ENCODE measurements at places on chromosomes 3 and 15.
A peak's percentile ranks its signal among the peaks of the same experiment; 100 is the strongest.

- peak; percentile 35 for DNase-seq
These were observed 785 bp downstream of the MFSD1 start for GRCh38 chr3:158802409-158803268.

GRCh38 chr3:188819939-188820338 lies 351.8 kb upstream of the TPRG1 start:
- DNase-seq: no peak

DNA sequence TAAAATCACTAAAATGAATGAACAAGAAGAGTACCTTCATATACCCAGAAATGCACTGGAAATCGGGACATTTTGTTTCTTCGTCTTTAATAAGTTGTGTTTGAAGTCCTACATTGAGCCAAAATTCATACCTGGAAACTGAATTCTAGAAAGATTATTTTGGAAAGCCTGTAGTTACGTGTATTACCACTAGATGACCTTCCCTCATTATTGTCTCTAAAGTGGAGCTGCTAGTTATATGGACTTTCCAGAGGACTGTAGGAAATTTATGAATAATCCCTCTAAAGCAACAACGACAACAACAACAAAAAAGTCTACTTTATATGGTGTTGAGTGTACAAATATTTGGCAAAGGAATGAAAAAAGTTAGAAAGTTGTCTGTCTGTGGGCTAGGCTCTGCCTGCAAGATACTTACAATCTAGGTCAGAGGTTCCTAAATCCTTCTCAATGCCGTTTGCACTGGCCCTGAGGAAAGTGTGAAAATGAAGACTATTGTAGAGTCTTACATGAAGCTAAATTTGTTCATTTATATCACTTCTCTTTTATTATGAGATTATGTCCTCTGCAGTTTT lies 234.8 kb upstream of the NR2E3 start:
- peak; percentile 10 for DNase-seq

DNA sequence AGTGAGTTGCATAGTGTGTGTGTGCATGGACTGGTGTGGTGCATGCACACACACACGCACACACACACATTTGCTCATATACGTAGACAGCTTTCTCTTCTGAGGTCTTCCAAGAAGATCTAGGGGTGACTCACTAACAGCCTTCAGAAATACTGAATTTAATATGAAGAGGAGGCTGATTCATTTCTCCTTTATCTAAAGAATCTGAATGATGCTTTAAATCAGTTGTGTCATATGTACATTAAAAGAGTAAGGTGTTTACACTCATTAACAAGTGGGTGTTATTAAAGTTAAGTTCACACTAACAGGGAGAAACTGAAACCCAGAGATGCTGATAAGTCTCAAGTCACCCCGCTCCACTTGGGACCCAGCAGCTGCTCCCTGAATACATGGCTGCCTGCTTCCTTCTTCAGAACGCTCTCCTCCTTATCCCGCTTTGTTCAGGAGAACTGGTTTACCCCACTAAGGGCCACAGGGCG lies 22.0 kb downstream of the TMPRSS7 start:
- no peak for DNase-seq

DNA sequence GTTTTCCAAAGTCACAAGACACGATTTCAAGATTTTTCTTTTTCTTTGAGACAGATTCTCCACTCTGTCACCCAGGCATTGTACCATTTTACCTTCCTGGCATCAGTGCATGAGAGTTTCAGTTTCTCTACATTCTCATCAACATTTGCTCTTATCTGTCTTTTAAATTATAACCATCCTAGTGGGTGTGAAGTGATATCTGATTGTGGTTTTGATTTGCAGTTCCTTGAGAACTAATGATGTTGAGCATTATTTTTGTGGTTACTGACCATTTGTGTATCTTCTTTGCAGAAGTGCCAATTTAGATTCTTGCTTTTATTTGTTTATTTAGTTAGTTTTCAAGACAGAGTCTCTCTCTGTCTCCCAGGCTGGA lies 41.2 kb downstream of the ADIPOQ start:
- DNase-seq: no peak

DNA sequence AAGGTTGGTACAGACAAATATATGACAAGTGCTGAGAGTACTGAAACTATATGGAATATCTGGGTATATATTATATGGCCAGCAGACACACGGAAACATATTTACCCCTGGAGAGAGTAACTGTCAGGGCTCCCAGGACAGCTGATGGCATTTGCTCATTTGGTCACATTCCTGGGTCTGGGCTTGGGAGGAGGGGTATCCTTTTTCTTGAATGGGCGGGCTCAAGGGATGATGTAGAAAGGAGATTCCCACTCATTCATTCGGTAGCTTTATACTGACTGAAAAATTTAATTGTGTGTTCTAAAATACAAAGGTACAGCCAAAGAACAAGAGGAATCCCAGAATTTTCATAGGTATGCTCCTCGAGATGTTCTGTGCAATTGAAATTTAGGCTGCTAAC lies 131.0 kb downstream of the KCNAB1 start:
- no peak for DNase-seq

DNA sequence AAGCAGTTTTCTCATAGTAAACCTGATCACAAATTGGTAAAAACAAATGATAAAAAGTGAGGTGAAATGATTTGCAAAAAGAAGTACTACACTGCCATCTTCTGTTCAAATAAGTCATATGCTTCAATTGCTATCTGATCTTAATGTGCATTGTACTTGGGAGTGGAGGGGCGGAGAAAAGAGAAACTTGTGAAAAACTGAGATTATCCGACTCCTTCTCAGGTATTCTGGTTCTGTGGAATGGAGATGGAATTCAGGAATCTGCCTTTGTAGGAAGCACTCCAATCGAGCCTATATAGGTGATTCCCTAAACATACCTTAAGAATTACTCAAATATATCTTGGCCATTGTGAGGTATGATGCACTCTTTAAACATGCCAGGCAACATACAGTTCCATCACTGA lies 180.6 kb downstream of the CHL1 start:
- peak; percentile 59 for DNase-seq

- no peak for DNase-seq
These were observed 1.3 kb downstream of the CPNE4 start for GRCh38 chr3:132033471-132033870.

DNA sequence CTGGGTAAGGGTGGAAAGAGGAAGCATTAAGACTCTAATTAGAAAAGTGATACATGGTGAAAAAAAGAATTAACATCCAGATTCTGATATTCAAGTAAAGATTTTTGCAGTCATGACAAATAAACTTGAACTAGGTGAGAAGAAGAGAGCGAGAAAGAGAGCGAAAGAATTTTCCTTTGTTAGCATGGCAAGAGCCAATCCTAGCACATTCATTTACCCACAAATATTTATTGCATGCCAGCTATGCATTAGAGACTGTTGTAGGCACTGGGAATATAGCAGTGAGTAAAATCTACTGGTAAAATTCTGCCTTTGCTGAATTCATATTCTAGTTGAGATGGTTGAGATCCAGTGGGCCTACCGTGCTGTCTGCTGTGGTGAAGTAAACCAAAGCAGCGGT lies 177.9 kb upstream of the DPH6 start:
- no peak for DNase-seq

DNA sequence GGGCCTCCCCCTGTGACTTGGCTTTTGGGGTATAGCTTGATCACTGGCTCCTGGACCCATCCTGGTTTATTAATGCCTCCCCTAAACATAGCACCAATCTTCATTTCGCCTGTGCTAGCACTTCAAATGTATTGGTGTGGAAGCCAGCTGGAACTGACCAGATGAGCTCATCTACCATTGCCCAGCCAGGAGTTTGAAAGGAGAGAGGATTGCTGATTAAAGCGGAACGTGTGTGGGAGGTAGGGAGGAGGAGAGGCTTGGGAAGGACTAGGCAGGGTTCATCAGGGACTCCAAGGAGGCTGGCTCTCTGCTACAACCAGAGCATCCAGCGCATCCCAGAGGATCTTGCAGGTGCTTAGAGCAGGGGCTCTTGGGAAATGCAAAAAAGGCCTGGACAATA lies 34.4 kb upstream of the TLE3 start:
- no peak for DNase-seq

DNA sequence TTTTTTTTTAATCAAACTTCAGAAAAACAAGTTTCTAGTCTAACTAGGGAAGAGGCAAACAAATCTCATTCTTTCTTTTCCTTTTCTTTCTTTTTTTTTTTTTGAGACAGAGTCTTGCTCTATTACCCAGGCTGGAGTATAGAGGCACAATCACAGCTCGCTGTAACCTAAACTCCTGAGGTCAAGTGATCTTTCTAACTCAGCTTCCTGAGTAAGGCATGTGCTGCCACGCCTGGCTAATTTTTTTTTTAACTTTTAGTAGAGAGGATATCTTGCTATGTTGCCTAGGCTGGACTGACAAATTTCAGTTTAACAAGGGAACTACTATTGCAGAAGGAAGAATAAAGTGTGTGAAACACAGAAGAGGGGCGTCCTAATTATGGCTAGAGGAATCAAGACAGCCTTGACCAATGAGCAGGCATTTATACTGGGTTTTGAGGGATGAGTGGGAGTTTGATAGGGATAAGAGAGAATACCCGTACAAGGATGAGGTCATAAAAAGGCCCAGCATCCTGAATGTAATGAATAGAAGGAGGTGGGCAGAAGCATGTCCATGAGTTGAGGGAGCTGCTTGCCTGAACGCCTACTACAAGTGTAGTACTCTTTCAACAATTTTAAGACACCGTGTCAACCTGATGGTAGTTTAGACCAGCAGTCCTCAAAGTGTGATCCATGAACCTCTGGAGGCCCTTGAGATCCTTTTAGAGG lies 6.7 kb upstream of the ZFAND6 start:
- DNase-seq: no peak

DNA sequence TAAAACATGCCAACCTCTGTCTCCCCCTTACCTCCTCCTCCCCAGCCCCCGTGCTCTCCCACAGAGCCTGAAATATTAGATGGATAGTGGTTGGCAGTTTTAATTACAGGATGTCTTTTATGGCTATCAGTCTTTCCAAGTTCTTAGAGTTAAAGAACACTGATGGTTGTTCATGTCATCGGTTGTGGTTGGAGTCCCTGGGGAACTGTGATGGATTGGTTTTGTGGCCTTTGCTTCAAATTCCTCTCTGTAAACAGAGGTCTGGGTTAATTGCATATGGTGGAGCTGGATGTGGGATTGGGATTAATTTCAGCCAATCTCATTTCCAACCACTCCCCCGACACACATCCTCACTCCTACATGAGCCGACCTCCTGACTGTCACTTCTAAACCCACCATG lies 164.5 kb upstream of the PROK2 start:
- no peak for DNase-seq

DNA sequence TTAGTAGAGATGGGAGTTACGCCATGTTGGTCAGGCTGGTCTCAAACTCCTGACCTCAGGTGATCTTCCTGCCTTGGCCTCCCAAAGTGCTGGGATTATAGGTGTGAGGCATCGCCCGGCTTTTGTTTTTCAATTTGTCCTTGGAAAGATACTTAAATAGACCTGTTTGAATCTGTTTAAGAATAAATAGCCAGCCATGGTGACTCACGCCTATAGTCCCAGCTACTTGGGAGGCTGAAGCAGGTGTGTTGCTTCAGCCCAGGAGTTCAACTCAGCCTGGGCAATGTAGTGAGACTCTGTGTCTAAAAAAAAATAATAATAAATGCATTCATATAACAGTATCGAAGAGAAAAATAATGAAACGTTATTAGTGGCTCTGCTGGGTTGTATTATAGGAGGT lies 17.3 kb downstream of the SNAPC5 start:
- no peak for DNase-seq

- DNase-seq: no peak
These were observed 55.8 kb upstream of the CTNNB1 start for GRCh38 chr3:41143421-41144031.

- DNase-seq: no peak
These were observed 6.4 kb downstream of the DUT start for GRCh38 chr15:48337607-48338006.

- DNase-seq: no peak
These were observed 17.3 kb downstream of the MRPS11 start for GRCh38 chr15:88484682-88485331.

GRCh38 chr15:41777421-41777973 lies 3.2 kb downstream of the MAPKBP1 start:
- no peak for DNase-seq

DNA sequence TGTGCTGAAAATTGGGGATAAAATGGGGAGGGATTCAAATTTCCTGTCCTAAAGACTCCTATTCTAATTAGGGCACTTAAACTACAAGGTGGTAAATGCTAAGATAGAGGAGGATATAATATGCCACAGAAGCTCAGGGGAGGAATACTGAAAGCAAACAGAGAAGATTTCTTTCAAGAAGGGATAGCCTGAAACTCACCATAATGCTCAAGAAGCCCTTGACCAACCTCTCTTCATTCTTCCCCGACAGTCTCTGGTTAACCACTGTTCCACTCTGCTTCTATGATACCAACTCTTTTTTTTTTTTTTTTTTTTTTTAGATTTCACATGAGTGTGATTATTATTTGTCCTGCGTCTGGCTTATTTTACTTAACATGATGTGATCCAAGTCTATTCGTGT lies 398.2 kb upstream of the FRG2C start:
- DNase-seq: no peak

- no peak for DNase-seq
These were observed 928 bp upstream of the CCR4 start for GRCh38 chr3:32950516-32950915.

- DNase-seq: no peak
These were observed 107.8 kb downstream of the SNRK start for GRCh38 chr3:43394041-43394554.

DNA sequence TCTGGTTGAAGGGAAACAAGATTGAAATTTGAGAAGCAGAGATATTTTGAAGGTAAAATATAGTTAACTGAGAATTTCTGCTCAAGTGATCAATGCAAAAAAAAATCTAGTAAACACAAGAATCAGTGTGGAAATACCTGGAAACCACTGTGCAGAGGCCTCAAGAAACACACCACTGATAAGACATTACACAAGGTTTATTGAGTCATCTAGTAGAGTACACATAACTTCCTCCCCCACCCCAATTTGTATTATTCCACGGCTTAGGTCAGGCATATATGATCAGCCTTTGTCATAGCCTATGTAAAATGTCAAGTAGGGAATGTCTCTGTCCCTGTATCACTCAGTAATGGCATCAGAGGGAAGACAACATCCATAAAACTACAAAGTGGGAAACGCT lies 447.8 kb upstream of the BCHE start:
- no peak for DNase-seq

Measured in ACHN (cell line).